ENCODE measurements at places on chromosomes 12 and 14. TPM values are rescaled to one million over a fixed set of nuclear protein-coding genes. Genes with fewer than 3 reads are reported as not detected.
A peak's percentile ranks its signal among the peaks of the same experiment; 100 is the strongest.

DNA sequence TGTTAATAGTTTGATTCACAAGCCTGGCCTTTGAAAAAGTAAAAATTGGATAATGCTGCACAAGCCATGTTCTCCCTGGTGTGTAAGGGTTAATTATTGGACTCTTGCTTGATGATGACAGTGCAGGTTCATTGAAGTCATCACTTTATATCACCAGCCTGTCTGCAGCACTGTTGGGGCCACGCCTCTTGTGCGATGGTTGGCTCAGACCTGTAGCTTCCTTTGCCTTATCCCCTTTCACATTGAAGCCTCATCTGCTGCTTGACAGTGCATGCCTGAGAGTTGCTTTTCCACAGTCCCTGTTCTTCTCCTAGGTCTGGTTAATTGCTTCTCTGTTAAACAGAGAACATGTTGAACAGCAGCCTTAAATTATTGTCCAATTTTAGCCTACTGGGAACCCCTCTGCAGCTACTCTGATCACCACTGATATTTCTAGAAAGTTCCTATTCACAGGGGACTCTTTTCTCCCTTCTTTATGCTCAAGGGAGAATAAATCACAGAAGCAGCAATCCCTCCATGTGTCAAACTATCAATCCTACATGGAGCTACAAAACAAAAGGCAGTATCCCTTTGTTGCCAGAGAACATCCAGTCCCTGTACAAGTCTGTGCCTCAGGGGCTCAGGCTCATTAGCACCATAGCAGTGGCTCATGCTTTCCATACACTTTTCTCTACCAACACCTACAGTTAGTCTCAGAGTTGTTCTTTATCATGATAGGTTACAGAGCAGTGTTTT, 322.1 kb downstream of the RGS6 start:
- DNase-seq, result no peak
- no peaks in the 10 kb centered on the region for H3K4me1 ChIP-seq
- H3K27ac ChIP-seq, result no peak overlapping the region
- H3K36me3 ChIP-seq, result no peaks in the 10 kb centered on the region
- no peak overlapping the region for H3K4me3 ChIP-seq
- H3K27me3 ChIP-seq, result no peaks in the 10 kb centered on the region

GRCh38 chr14:74888164-74889158, 6.7 kb downstream of the DLST start:
- H3K27me3 ChIP-seq, result no peaks in the 10 kb centered on the region
- peak; percentile 31 for DNase-seq
- no peak overlapping the region for H3K4me3 ChIP-seq
- peaks cover 31% of the 10 kb centered on the region for H3K4me1 ChIP-seq

DNA sequence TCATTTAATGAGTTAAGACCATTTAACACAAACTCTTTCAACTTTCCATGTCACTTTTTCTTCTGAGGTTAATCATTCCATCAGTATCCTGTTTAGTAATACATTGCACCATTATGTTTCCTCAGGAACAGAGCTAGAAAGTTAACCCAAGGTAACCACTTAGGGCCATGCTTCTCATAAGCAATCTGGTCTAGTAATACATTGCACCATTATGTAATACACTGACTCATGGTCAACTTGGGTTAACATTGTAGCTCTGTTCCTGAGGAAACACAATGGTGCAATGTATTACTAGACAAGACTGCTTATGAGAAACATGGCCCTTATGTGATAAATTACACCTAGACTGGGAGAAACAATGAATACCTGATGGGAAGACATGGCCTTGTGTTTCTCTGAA, 21.7 kb downstream of the ERH start:
- DNase-seq, result peak; percentile 16
- no peaks in the 10 kb centered on the region for H3K27me3 ChIP-seq
- no peaks in the 10 kb centered on the region for H3K4me1 ChIP-seq
- peaks cover 26% of the 10 kb centered on the region for H3K36me3 ChIP-seq
- no peak overlapping the region for H3K27ac ChIP-seq

- no peak for DNase-seq
- H3K36me3 ChIP-seq, result no peaks in the 10 kb centered on the region
- H3K27me3 ChIP-seq, result no peaks in the 10 kb centered on the region
- H3K27ac ChIP-seq, result no peak overlapping the region
- no peak overlapping the region for H3K4me3 ChIP-seq
Measured at GRCh38 chr14:99731547-99732435, 47.7 kb downstream of the CYP46A1 start.

DNA sequence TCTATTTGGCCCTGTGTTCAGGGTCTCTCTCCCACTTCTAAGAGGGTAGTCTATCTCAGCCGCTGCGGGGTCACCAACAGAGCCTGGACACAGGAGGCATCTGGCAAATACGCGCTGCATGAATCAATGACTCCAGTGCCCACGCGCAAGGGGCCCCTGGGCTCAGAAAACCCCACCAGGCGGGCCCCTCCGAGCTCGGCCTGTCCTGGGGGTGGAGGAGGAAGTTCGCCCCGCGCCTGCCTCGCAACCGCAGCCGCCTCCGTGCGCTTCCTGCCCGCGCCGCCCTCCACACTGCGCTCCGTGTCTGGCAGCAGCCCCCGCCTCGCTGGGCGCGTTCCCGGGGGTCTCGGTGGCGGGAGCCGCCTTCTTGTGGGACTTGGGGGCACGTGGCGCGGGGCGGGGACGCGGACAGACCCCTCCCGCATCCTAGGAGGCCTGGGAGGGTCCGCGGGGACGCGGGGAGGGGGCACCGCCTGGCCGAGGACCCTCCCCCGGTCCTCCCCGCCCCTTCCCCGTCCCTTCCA, 811 bp upstream of the FBRSL1 start:
- H3K36me3 ChIP-seq, result no peaks in the 10 kb centered on the region
- H3K27me3 ChIP-seq, result peaks cover 6% of the 10 kb centered on the region
- peaks cover 17% of the 10 kb centered on the region for H3K4me1 ChIP-seq

- H3K36me3 ChIP-seq, result no peaks in the 10 kb centered on the region
- H3K4me3 ChIP-seq, result no peak overlapping the region
- DNase-seq, result no peak
- no peaks in the 10 kb centered on the region for H3K4me1 ChIP-seq
Measured at GRCh38 chr14:104326848-104327247, 188.5 kb downstream of the KIF26A start.

DNA sequence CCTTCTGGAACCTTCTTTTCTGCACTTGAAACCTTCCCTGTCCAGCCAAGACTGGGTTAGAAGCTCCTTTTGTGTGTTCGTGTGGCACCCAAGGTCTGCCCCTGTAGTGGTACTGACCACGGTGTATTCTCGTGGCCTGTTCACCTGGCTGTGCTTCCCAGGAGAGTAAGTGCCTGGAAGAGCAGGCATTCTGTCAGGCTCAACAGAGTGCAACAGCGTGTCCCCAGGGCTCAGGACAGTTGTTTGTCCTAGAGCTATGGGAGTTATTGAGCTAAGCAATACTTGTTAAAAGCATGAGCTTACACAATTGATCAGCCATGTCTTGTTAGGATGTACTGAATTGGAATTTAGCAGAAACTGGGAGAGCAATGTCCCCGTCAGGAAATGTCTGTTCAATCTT, 12.9 kb upstream of the SLC38A2 start:
- H3K27ac ChIP-seq, result peak overlapping the region; percentile 99
- no peaks in the 10 kb centered on the region for H3K27me3 ChIP-seq
- peaks cover 69% of the 10 kb centered on the region for H3K4me1 ChIP-seq

- peaks cover 8% of the 10 kb centered on the region for H3K4me1 ChIP-seq
- H3K36me3 ChIP-seq, result no peaks in the 10 kb centered on the region
- H3K27me3 ChIP-seq, result no peaks in the 10 kb centered on the region
- H3K4me3 ChIP-seq, result no peak overlapping the region
Measured at GRCh38 chr14:35332517-35333263, 40.5 kb downstream of the PSMA6 start.

DNA sequence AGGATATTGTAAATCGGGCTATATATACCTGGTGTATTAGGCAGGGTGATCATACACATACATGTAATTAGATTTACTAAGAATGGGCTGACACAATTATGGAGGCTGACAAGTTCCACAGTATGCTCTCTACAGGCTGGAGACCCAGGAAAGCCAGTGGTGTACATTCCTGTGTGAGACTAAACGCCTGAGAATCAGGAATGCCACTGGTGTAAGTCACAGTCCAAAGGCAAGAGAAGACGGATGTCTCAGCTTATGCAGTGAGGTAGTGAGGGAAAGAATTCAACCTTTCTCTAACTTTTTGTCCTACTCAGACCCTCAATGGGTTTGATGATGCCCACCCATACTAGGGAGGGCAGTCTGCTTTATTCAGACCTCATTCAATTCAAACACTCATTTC, 57.1 kb downstream of the METTL25 start:
- peak; percentile 83 for DNase-seq
- H3K4me1 ChIP-seq, result peaks cover 2% of the 10 kb centered on the region
- H3K4me3 ChIP-seq, result no peak overlapping the region
- no peaks in the 10 kb centered on the region for H3K27me3 ChIP-seq
- no peaks in the 10 kb centered on the region for H3K36me3 ChIP-seq

GRCh38 chr14:27938392-27938791, 828.2 kb upstream of the FOXG1 start:
- H3K36me3 ChIP-seq, result no peaks in the 10 kb centered on the region
- H3K4me1 ChIP-seq, result no peaks in the 10 kb centered on the region
- DNase-seq, result no peak

- peaks cover 8% of the 10 kb centered on the region for H3K36me3 ChIP-seq
- peaks cover 16% of the 10 kb centered on the region for H3K4me1 ChIP-seq
- H3K27me3 ChIP-seq, result peaks cover 12% of the 10 kb centered on the region
- H3K4me3 ChIP-seq, result no peak within 1 kb of the TSS
- DNase-seq, result peak; percentile 72
Measured at GRCh38 chr14:24310646-24311604, at the start of gene LTB4R. Gene LTB4R (plus strand): TSS chr14:24311502. CDS start chr14:24315652, 4,150 bp downstream.

The ADAM20 gene
- 0.95 TPM for total RNA-seq

The NRL gene
- total RNA-seq, result 0.70 TPM

The LDHB gene
- total RNA-seq, result 698 TPM

The SLC5A8 gene
- total RNA-seq, result not detected

The MRPS35 gene
- total RNA-seq, result 48.2 TPM

The TAS2R50 gene
- total RNA-seq, result 0.60 TPM

The C12orf42 gene
- not detected for total RNA-seq
